ENCODE measurements at places on chromosomes 16 and 17.

DNA sequence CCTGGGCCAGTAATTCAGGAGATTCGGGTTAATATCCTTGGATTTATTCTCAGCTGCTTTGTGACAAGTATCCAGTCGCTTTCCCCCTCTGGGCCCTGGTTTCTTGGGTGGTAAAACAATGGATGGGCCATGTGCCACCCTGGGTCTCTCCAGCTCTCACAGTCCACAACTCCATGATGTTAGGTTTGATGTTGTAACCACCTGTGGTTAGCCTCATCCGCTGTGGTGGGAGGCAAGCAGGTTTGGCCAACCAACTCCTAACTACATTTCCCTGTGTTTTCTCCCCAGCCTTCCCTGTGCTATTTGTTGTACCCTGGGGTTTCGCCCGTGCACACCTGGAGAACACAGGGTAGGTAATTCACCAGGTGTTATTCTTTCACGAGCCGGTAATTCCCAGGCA lies 35.1 kb downstream of the GLP2R start:
- no peak for DNase-seq

DNA sequence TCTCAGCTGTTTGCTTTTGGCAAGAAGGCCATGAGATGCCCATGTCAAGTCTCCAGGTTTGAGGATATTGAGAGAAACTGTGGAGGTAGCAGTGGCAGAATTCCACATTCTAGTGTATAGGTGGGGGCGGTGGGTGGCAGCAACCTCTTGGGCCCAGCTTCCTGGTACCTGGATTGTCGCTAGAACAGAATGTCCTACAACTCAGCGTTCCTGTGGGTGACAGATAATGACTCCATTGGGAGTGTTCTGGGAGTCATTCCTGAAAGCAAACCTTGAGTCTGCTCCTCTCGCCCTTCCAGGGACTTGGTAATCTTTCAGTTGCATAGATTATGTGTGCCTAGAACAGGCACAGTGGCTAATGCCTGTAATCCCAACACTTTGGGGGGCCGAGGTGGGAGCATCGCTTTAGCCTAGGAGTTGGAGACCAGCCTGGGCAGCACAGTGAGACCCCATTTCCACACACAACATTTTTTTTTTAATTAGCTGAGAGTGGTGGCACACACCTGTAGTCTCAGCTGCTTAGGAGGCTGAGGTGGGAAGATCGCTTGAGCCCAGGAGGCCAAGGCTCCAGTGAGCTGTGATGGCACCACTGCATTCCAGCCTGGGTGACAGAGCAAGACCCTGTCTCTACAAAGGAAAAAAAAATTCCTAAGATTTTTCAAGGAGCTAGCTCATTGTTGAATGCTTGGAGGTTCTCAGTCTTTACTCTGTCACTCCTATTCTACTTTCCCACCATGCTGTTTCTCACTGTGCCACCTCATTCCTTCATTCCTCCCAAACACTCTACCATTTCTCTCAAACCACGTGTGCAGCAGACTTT lies 37.9 kb upstream of the METTL16 start:
- DNase-seq: no peak

DNA sequence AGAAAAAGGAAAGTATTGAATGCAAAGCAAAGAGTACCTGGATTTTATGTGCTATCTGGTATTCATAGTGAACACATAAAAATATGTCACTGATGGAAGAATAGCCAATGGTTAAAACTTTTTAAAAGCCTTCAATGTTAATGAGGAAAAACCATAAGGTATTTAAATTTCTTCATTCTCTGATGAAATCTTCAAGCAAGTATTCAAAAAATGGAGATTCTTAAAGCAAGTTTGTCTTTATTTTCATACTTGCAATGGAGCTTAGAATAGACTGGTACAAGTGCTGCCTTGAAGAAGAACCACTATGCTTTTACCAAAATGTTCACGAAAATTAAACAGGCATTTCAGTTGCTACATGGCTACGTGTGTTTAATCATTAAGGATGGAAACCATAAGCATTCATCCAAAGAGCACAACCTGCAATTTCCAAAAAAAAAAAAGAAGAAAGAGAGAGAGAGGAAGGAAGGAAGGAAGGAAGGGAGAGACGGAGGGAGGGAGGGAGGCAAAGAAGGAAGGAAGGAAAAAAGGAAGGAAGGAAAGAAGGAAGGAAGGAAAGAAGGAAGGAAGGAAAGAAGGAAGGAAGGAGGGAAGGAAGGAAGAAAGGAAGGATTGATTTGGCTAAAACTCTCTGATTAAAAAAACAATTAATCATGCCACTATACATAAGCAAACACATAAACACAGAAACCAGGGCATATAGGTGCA lies 17.6 kb downstream of the HS3ST3A1 start:
- no peak for DNase-seq

DNA sequence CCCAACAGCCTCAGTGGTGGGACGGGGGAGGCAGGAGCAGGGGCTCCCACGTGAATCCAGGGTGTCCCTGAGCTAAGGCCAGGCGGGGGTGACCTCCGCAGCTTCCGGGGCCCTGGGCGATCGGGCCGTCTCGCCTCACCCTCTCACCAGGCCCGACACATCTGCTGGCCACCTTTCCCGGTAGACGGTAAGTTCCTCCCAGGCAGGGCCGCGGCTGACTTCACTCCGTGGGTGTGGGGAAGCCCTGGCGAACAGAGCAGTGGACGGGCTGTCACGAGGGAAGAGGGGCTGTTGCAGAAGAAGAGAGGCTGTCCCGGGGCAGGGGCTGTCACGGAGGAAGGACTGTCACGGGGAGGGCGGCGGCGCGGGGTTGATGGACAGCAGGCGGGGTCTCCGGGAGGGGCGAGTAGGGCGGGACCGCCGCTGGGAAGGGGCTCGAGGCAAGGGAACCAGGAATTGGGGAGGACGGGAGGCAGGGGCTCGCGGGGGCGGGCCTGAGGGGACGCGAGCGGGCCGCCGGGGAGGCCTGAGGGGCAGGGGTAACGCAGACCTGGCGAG lies 498 bp downstream of the PKMYT1 start:
- DNase-seq: no peak

GRCh38 chr16:79003026-79003609 lies 597.4 kb downstream of the MAF start:
- DNase-seq: no peak

DNA sequence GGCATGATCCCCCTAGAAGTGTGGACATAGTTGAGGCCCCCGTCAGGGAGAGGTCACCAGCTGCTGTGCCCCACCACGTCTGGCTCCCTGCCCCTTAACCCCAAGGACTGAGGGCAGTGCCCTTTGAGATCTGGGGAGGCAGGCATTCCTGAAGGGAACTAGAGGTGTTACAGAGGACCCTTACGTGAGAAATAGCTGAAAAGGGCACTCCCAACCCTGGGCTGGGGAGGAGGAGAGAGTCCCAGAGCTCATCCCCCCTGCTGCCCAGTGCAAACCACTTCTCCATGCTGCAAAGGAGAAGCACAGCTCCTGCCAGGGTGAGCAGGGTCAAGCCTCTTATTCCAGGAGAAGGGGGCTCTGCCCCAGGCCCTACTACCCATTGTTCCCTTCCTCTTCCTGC lies 10.3 kb upstream of the MINK1 start:
- DNase-seq: no peak

DNA sequence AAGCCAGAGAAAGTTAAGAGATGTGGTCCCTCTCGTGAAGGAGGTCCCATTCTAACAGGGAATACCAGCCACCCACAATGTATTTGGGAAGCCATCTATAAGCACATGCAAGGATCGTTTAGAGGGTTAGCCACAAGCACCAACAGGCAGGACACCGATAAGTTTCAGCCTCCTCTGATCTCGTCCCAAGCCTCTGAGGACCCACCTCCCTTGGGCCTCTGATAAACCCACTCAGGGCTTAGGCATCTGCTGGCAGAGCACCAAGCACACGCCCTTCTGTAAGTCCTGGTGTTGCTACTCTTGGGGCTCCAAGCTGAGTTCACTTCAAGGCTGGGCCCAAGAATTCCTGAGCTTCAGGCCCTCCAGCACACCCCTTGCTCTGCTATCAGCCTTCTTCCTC lies 5.4 kb upstream of the PNPO start:
- DNase-seq: peak; percentile 19

DNA sequence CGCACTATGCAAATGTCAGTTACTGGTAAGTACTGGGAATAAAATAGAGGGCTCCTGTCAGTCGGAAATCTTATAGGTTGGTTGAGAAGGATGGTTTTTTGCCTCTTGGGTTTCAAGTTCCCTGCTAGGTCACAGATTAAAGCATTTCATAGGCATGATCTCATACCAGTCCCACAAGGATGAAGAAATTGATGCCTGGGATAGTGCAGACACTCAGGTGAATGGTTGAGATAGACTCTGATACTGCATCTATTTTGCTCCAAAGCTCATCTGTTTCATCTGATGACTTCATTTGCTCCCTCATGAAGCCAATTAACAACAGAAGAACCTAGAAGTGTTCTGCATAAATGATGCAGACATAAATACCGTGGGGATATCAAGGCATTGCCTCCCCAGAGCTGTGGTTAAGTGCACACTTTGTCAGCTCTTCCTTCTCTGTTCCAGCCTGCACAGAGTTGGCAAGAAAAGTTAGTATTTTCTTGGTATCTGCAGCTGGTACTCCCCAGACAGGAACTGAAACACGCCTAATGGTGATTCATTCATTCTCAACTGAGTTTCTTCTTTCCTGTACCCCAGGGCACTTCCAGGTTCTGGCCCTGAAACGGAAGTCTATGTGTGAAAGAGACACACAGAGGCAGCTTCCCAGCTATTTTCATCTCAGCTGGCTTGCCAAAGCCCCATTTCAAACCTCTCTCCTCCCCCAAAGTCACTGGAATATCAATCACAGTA lies 418.3 kb upstream of the SALL1 start:
- DNase-seq: no peak

All from AG09319 (cell line).